ENCODE measurements at places on chromosomes 3 and 15. TPM values are rescaled to one million over a fixed set of nuclear protein-coding genes. Genes with fewer than 3 reads are reported as not detected.

DNA sequence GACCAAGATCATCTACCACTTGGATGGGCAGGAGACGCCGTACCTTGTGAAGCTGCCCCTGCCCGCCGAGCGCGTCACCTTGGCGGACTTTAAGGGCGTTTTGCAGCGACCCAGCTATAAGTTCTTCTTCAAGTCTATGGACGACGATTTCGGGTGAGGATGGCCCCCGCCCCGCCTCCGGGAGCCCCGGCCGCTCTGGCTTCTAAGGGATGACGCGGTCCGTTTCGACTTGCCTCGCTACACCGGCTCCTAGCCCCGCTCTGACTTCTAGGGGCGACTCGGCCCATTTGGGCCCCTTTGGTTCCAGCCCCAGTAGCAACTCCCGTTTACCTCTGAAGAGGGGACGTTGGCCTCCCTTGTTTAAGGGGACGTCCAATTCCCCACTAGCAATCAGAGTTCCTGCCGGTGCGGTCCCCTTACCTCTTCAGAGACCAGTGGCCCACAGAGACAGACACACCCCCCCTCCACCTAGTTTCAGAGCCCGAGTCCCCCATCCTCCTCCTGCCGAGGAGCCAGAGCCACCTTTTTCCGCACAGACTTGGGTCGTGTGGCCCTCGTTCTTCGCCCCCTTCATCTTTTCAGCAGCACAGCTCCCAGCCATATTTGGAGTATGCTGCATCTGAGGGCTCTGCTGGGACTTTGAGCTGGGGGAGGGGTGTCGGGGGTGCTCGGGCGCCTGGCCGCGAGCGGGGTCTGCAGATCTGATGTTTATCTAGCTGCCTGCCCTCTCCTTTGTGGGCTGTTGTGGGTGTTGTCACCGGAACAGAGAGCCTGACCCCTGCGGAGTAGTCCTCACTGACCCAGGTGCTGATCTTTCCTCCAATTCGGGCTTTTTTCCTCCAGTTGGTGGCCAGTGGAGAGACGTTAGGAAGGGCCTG lies 706 bp downstream of the DVL3 start:
- no peak for DNase-seq

DNA sequence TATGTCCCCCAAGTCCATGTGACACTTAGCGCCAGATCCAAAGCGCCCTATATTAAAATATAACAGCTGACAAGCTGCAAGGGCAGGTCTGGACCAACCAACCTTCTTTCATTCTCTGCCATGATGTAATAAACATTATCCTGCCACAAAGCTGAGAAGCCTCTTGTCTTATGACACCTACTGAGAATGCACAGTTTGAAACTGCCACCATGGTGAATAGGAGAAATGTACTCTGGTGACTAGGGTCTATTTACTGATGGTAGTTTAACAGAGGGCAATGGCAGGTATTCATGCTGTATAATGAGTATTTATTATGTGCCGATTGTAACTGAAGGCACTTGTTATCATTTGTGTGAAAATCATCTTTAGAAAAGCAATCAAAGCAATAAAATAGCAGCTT lies 634.0 kb downstream of the OTOL1 start:
- DNase-seq = no peak

DNA sequence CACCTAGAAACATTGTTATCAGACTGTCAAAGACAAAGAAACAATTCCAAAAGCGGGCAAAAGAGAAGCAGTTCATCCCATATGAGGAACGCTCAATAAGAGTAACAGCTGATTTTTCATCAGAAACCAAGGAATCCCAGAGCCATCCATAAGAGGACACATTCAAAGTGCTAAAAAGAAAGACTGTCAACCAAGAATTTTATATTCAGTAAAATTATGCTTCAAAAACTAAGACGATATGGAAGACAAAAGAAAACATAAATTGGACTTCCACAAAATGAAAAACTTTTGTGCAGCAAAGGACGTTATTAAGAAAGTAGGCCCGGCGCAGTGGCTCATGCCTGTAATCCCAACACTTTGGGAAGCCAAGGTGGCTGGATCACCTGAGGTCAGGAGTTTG lies 4.0 kb downstream of the LEO1 start:
- DNase-seq = no peak

The RARRES1 gene
- total RNA-seq = not detected

GRCh38 chr3:110456438-110457138 lies 615.0 kb upstream of the NECTIN3 start:
- DNase-seq = no peak

The HYAL1 gene
- 8.3 TPM for total RNA-seq

- no peak for DNase-seq
Measured at GRCh38 chr3:129708328-129708861, 101.9 kb upstream of the PLXND1 start.

DNA sequence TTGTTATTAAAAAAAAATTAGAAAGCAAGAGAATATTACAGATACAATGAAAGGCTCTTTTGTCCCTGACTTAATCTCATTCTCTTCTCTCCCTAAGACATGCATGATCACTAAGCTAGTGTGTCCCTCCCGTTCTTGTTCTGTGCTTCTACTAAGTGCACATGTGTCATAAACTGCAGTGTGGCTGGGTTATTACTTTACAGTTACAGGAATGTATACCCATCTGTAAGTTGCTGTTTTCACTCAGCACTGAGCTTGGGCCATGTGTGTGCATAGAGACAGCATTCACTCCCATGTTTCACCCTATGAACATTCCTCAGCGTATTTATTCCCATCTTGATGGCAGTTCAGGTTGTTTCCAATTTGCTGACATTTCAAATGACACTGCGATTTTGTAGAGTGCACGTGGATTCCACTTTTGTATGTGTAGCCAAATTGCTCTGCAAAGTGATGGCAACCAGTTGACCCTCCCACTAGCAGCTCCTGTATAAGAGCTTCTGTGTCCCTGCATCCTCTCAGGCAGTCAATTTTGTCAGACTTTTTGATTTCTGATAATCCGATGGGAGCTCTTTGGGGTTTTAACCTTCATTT lies 145.8 kb upstream of the UBE2E1 start:
- no peak for DNase-seq

- DNase-seq = peak; percentile 96
Measured at GRCh38 chr15:89123181-89123525, 34.9 kb downstream of the ABHD2 start.

- DNase-seq = peak; percentile 92
Measured at GRCh38 chr3:177523872-177524438, 326.7 kb upstream of the TBL1XR1 start.

- DNase-seq = peak; percentile 16
Measured at GRCh38 chr3:103991461-103992115, 1375.1 kb upstream of the ALCAM start.

GRCh38 chr15:74855857-74856256 lies 12.9 kb upstream of the ULK3 start:
- DNase-seq = no peak

- peak; percentile 92 for DNase-seq
Measured at GRCh38 chr3:142645236-142645793, 49.1 kb downstream of the PLS1 start.

The DOCK3 gene
- 0.26 TPM for total RNA-seq

The TTC23 gene
- total RNA-seq = 10.0 TPM

GRCh38 chr3:14370720-14371572 lies 31.5 kb upstream of the SLC6A6 start:
- DNase-seq = peak; percentile 79

DNA sequence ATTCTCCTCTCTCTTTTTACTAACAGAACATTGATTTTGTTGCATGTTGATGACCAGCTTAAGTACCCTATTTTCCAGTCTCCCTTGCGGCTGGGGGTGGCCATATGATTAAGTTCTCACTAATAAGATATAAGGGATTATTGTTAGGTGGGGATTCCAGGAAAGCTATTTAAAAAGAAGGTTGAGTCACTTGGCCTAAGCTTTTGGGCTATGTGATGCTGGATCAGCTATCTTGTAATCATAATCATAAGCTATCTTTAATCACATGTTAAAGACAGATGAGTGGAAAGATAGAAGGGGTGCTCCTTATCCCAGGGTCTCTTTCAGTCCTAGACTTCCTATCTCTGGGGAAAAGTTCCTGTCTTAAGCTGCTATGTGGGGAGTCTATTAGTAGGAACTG lies 59.9 kb downstream of the CGNL1 start:
- DNase-seq = no peak

GRCh38 chr3:40524222-40524567 lies 565 bp upstream of the ZNF621 start:
- no peak for DNase-seq

The ZNF385D gene
- total RNA-seq = under 0.01 TPM

The CSK gene
- total RNA-seq = 29.2 TPM

The FMN1 gene
- 2.2 TPM for total RNA-seq

GRCh38 chr3:113896930-113897329 lies 50.9 kb upstream of the ZDHHC23 start:
- DNase-seq = no peak

The EXOG gene
- total RNA-seq = 5.8 TPM

GRCh38 chr15:90839187-90840071 lies 29.0 kb upstream of the FURIN start:
- DNase-seq = peak; percentile 77

The CLDN16 gene
- total RNA-seq = 0.26 TPM

DNA sequence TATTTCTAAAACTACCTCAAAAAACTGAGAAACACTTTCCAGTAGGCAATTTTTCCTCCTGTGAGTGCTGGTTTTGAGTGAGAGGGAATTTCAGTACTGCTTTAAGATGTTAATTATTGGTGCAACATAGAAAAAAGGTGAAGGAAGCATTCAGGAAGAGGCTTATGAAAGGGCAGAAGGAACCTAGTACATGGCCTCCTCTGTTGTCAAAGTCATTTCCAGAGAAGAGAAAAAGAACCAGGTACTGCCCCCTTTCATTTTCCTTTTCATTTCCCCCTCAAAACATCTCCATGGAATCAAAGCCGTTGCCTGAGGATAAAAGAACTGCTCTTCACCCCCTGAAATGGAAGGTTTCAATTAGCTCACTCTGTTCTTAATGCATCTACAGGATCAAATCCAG lies 19.8 kb downstream of the RARRES1 start:
- no peak for DNase-seq

The CHRD gene
- not detected for total RNA-seq

DNA sequence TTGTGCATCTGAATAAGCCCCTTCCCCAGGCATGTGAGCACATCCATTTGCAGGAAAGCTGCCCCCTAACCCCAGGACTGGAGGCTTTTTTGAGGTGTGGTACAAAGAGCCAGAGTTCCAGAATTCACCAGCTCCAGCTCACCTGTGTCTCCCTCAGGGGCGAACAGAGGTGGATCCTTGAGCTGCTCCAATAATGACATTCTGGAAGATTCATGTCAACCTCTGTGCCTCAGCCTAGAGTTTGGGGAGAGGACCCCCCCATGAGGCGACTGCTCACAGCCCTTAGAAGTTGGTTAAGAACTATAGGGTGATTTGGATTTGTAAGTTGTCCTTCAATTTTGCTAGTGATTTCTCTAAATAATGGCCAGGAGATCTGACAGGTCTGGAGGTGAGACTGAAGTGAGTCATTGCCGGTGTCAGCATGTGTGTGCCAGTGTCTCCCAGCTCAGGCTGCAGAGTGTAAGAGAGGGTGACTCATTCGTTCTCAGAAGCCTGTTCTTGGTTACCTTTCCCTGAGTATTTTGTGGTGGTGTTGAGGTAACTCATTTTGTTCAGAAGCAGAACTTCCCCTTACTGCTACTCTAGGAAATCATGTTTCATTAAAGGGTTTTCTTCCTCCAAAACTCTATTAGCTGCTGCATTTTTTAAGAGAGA lies 136.9 kb upstream of the TOPAZ1 start:
- peak; percentile 97 for DNase-seq

DNA sequence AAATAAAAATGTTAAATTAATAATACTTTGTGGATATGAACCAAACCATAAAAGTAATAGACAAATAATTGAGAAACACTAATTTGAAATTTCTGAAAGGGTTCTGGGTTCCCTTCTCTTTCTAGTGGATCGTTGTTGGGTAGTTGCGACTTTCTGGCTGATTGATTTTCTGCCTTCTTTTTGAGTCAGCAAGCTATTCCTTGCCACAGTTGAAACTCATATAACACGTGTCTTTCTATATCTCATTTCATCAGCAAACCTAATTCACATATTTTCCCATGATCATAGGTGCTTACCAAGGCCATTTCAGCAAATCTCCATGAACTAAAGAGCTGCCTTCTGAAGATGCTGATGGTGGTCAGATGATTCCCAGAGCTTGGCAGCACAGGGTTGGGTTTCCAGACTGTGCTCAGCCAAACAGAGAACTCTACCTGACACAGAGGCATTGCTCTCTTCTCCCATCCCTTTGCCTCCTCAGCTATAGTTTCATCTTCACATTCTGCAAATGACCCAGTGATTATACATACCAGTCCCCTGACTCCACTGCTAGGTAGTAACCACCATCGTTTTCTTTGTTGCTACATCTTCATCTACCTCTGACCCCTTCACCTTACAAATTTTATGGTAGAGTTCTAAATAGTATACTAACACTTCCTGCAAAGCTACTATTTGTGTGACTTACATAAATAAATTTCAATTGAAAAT lies 383.9 kb upstream of the DPH6 start:
- DNase-seq = no peak

DNA sequence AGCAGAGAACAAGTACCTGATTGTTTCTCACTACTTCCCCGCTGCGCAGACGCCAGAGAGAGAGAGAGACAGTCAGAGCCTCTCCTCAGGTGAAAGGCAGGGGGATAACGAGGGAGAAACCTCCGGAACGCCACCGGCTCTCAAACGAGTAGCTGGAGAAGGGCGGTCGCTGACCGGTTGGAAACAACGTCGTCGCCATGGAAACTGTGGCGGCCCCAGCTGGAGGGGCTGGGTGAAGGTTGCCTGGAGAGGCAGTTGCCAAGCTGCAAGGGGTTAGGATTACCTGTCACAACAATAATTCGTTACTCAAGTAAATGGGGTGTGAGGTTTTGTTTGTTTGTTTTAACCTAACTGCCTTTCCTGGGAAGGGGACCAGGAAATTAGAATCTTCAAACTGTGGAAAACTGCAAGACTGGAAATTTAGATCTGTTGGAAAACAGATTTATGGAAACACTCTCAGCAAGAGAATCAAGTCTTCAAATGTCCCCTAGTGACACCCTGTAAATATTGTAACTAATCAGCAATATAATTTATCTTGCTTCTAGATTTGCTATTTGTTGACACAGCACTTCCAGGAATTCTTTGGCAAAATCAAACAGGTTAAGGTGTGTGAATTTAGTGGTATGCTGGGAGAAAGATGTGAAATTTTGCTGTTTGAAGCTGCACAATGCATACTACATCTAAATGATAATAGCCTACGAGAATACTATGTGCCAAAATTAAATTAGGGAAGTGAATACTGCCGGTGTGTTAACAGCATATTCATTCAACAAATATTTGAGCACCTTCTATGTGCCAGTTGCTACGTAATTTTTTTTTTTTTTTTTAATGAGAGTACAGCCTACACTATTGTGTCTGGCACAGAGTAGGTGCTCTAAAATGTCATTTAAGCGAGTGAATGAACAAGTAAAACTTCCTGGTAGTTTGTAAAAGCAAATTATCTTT lies at the start of gene DNAH12:
DNAH12 (minus strand) TSS at position 164 of the 945 bp plus-strand sequence. CDS start 1,474 bp downstream, outside the sequence.
- DNase-seq = no peak

The HOMER2 gene
- 75.3 TPM for total RNA-seq

The PCSK6 gene
- total RNA-seq = 12.3 TPM

DNA sequence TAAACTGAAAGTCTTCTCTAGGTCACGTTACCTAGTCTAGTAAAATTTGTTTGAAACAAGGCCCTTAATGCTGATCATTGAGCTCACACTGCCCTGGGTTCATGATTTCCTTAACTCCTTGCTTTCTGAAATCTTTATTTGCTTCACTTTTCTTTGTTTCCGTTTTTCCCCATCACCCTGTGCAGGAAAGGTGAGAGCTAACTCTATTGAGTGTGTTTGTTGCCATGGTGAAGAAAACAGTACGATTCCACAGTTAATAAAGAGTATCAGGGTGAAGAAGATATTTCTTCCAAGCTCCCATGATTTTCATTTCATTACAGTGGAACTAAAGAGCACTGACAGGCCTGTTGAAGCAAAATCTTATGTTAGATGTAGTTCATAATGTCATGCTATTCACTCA lies 276.2 kb downstream of the RAP2B start:
- no peak for DNase-seq

Measured in bronchial epithelial cell (primary cell).